ENCODE measurements at places on chromosomes 3 and 15.
A peak's percentile ranks its signal among the peaks of the same experiment; 100 is the strongest.

- DNase-seq, result no peak
These were observed 46.8 kb upstream of the MYRIP start for GRCh38 chr3:39762537-39763070.

GRCh38 chr15:58285921-58286278, 145.9 kb upstream of the LIPC start:
- DNase-seq, result no peak

DNA sequence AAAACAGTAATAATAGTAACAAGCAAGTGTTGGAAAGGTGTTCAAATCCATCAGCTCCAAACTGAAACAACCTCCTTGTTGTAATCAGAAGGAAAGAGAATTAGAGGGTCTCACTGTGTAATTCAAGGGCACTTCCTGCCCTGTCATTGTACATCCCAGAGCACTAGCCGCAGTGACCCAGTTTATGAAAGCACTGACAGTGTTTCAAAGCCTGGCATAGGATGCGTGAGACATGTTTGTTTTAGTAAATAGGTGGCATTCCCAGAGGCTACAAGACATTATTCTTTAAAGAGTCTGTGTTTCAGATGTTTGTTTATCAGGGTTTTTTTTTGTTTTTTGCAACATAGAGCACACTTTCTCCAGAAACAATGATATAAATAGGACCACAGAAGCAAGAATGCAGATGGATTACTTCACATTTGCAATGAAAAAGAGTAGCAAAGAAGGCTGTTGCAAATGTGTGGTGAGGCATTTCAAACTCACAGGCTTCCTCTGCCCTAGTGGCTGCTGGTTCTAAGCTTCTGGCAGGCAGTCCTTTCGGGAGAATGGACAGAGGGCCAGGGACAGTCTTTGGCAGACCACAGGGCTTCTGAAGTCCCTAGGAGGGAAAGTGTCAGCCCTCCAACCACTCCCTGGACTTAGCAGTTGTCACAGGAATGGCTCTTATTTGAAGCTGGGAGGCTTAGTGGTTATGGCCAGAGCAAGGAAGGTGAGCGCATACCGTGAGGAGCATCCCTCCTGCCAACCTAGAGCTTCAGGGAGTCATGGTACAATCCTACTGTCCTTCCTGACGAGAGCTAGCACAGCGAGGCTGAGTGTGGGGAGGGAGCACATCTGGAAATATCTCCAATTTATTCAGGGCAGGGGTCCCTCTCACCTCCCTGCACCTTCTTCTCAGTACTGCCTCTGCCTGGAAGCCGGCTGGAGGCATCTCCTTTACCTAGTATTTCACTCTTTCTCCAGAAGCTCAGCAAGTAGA, 31.4 kb upstream of the TIPARP start:
- DNase-seq, result no peak

DNA sequence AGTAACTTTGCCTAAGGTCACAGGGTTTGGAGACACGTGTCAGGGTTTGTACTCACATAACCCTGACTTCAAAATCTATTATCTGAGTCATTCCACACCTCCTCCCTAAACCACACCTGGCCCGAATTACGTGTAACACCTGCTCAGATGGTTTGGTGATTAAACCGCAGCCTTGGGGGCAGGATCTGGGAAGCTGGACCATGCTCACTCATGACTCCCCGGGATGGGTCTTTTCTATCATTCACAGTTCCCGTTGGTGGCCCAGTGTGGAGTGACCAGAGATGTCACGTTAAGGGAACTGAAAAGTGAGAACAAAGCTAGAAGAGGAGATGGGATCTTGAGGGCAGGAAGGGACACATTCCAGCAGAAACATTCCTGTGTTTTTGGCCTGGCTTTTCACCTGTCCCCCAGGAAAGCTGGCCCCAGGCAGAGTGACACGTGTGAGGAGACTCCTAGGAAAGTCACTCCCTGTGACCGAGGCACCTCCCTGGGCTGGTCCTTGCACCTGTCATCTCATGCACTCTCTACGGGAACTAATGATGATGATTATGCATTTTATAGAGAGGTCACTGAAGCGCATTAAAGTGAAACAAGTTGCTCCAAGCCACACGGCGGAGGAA, 75.4 kb upstream of the POMGNT2 start:
- DNase-seq, result peak; percentile 23

GRCh38 chr3:159751752-159752151, 236.9 kb upstream of the IL12A start:
- DNase-seq, result no peak

- no peak for DNase-seq
These were observed 44.6 kb upstream of the P3H2 start for GRCh38 chr3:190165253-190165652.

GRCh38 chr15:31314380-31314779, 12.3 kb upstream of the KLF13 start:
- DNase-seq, result no peak

- no peak for DNase-seq
These were observed 31.3 kb upstream of the TMEM115 start for GRCh38 chr3:50390508-50391224.

DNA sequence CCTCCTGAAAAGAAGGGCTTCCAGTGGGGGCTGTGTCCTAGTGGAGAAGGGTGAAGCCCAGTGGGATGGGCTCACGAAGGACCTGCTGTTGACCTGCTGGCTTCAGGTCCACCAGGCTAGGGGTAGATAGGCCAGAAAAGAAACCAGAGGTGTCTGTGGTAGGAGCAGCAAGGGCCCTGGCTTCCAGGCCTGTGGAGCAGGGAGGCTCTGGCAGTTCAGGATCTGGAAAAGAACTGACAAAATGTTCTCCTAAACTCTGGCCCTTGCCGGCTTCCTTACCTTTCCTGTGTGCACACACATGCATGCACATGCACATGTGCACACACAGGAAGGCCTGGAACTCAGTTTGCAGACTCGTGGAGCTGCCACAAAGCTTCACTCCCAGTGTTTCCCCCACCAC, 49.7 kb downstream of the ABHD2 start:
- no peak for DNase-seq

DNA sequence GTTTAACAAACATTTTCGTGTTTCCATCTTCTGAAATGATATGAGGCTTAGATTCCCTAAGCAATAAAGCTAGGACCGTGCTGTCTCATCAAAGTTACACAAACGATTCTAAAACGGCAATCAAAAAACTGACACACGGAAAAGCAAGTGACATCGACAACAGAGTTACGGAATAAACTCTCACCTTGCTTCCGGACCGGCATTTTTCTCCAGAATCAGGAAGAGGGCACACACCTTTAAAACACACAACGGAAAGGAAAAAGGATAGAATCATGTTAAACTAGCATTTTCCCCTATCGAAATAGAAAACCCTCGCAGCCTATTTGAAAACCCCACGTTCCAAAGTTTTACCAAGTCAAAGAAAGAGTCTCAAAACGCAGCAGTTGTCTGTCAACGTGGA, 1.4 kb downstream of the DLG1 start:
- DNase-seq, result no peak

- no peak for DNase-seq
These were observed 22.6 kb downstream of the WHAMM start for GRCh38 chr15:82831894-82832600.

DNA sequence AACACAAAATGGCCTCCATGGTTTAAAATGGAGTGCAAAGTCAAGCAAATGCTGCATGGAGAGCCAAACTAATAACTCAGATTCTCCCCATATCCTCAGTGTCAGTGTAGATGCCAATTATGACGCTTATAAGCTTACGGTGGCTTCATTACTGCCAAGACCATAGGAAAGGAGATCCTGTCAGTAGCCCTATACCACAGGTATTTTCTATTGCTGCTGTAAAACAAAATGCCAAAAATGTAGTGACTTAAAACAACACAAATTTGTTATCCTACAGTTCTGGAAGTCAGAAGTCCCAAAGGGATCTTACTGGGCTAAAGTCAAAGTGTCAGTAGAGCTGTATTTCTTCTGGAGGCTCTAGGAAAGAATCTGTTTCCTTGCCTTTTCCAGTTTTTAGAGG, 149.8 kb upstream of the GBE1 start:
- DNase-seq, result no peak

DNA sequence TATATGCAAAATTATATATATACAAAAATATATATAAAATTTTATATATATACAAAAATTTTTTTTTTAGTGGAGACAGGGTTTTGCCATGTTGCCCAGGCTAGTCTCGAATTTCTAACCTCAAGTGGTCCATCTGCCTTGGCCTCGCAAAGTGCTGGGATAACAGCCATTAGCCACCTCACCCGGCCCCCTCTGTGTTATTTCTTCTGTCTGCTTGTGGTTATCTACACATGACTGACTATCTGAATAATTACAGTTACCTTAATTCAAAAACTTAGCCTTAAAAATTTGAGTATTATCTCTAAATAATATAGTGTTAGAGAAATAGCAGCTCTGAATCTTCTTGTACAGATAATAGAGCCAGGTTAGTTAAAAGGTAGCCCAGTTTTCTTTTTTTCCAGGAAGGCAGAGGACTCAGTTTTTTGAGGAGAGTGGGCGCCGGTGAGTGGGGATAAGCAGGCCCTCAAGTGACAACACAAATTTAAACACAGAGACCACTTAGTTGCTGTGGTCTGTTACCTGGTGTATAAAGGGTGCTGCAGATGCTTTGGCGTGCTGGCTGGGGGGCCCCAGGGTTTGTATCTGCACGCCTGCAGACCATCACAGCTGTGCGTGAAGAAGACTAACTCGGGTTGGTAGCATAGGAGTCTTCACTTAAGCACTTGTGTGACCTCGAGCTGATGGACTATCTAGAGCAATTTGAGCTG, 83.7 kb downstream of the TRAK1 start:
- no peak for DNase-seq

- no peak for DNase-seq
These were observed 8.4 kb downstream of the PARP14 start for GRCh38 chr3:122688996-122689395.

- no peak for DNase-seq
These were observed 107.2 kb downstream of the IGSF11 start for GRCh38 chr3:118927449-118927848.

- DNase-seq, result no peak
These were observed 309.6 kb upstream of the SEMA6D start for GRCh38 chr15:47407692-47408091.

- no peak for DNase-seq
These were observed 218.1 kb downstream of the ADAMTSL3 start for GRCh38 chr15:83871808-83872559.

GRCh38 chr15:45451265-45451664, 71.3 kb downstream of the SLC30A4 start:
- no peak for DNase-seq

DNA sequence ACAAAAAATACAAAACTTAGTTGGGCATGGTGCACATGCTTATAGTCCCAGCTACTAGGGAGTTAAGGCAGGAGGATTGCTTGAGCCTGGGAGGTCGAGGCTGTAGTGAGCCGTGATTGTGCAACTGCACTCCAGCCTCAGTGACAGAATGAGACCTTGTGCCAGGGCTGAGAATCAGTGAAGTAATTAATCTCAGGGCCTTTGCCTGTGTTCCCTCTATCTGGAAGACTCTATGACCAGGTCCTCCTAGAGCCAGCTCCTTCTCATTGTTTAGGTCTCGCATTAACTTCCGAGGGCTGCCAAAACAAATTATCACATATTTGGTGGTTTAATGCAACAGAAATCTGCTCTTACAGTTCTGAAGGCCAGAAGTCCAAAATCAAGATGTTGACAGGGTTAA, 41.4 kb upstream of the FLNB start:
- DNase-seq, result no peak

DNA sequence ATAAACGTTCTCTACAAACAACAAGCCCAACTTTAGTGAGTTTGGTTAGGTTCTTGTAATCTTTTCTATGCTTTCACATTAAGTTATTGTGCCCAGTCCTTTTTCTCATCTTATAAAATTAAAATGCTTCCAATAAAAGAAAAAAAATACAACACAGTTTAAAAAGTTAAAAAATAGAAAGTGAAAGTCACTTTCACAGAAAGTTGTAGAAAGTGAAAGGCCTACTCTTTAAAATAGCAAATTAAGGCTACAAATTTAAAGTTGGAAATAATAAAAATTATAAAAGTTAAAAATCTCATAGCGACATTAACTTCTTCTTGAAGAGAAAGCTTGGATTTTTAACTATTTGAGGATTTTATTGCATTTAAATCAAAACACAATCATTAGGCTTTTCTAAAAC, 35.9 kb downstream of the CD47 start:
- no peak for DNase-seq

- no peak for DNase-seq
These were observed 102.5 kb upstream of the COL6A5 start for GRCh38 chr3:130242850-130243569.

DNA sequence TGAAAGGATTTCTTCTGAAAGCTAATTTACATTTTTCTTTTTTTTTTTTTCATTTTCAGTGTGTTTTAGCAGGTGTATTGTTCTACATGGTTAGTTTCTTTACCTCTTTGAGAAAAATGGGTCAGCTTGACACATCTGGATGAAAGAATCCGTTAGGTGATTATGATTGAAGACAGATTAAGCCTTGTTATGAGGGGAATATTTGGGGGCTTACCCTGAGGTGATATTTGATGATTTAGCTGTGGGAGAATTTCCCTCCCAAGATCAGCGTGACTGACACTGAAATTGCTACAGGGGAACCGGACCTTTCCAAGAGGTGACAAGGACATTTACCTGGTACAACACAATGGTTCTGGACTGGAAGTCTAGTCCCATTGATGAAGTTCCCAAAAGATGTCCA, 147.5 kb downstream of the NFKBIZ start:
- no peak for DNase-seq

GRCh38 chr15:66613743-66614142, 47.9 kb upstream of the LCTL start:
- DNase-seq, result no peak

DNA sequence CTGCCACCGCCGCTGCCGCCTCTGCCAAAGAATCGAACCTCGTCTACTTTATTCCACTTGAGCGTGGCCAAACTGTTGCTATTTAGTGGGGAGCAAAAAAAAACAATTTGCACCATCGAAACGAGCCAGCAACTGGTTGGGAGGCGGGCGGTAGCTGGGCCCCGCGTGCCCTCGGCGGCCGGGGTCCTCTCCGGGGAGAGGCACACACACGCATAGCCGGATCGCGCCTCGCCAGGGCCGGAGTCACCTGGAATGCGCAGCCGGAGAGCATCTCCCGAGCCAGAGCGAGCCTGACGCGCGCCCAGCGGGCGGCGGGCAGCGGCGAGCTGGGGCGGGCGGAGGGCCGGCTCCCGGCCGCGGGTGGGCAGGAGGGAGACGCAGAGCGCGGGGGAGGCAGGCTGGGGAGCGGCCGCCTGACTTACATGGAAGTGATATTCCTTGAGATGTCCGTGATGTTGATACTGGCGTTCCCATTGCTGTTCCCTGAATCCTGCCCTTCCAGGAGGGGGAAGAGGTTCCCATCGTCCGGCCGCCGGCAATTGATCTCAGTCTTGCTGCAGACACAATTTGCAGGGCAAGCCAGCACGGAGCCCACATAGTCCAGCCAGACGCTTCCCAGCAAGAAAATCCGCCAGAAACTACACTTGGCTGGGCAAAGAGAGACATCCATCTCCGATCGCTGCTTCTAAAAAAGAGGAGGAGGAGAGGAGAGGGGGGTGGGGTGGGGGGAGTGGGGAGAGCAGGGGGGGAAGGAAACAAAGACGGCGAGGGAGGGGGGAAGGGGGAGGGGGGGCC, 858 bp downstream of the NTRK3 start:
- DNase-seq, result no peak

Measured in activated CD8-positive, alpha-beta memory T cell treated with anti-CD3 and anti-CD28 coated beads for 48 hours (primary cell).